ENCODE measurements at places on chromosomes 5 and 9.

GRCh38 chr5:7015586-7016256 is 302.5 kb downstream of the TENT4A start:
- no peak for DNase-seq

- DNase-seq, result no peak
These were observed 475.0 kb downstream of the CTNND2 start for GRCh38 chr5:11429254-11429653.

- DNase-seq, result peak; percentile 89
These were observed 152.9 kb downstream of the SGCD start for GRCh38 chr5:156479849-156480248.

- DNase-seq, result peak; percentile 40
These were observed 20.4 kb downstream of the TENT4A start for GRCh38 chr5:6733411-6734242.

- no peak for DNase-seq
These were observed 5.6 kb upstream of the RNF20 start for GRCh38 chr9:101528015-101528414.

DNA sequence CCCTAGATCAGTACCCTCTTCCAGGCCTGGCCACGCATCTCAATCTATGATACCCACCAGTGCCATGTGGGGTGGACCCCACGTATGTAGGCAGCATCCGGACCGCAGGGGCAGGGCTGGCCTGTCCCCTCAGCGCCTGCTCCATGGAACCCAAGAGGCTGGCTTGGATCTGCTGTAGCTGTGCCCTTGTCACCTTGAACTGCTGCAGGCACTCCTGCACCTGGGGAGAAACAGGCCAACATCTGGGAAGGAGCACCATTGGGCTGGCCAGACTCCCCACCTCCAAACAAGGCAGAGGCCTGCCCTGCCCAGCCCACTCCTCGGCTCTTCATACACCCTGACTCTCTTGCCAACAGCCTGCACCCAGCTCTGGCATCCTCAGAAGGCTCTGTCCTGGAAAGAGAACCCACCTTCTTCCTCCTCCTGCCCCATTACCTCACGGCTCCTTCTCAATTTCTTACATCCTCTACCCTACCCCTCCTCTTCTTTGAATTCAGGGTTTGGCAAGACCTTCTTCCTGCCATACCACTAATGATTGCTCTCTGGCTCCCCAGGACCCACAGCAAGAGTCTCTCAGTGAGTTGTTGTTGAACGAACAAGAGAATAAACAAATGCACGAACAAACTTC is 7.7 kb downstream of the HK3 start:
- DNase-seq, result no peak

- DNase-seq, result no peak
These were observed 195.4 kb downstream of the HSPA4 start for GRCh38 chr5:133247151-133247709.

DNA sequence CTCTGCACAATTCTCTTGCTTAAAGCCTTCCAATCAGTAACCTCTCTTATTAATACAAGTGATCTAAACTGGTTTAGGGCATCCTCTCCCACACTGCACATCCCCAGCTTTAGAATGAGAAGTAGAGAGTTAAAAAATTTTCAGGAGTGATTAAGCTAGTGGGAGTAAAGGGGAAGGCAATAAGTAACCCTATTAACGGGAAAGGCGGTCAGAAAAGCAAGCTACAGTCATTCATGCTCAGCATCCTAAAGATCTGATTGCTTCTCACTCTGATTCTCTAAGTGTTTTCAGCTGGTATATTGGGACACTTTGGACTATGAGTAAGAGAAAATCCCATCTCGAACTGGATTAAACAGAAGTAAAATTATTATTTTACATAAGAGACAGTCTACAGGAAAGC is 15.8 kb downstream of the CDH6 start:
- DNase-seq, result no peak

DNA sequence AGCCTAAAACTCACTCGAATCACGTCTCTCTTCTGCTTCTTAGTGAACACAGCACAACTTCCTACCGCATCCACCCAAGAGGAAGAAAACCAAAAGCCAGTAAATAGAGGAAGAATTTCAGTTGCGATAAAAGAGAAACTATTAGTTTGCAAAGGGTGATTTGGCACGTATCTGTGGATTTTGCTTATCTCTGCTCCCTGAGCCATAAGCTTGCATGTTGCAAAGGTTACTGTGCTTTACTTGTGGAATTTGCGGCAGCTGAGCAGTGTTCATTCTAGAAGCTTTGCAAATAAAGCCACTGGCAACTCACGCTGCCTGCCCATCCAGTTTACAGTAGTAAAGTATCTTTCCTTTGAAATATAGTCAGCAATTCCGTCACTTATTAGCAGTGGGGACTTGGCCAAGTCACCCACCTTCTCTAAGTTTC is 149.0 kb upstream of the PCA3 start:
- DNase-seq, result no peak

DNA sequence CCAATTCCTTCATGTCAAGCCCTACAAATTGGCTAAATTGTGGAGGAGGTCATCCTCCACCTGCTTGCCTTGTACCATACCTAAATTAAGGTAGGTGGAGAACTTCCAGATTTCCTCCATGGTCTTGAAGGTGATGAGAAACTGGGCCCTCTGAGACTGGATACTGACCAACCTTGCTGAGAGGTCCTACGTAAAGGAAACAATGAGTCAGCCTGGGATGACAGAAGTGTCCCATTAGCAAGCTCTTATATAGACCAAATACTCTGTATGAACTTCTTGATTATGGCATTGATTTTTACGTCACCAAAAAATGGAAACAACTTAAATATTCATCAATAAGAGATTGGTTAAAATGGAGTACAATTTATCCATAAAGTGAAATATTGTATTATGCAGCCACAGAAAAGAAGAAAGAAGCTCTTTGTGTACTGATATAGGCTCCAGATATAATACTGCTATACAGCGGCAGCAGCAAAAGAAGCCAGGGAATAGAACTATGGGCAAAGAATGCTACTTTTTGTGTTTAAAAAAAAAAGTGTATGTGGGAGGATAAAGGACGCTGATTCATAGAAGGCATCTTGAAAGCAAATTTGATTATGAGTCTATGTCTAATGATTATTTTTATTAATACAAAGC is 18.3 kb downstream of the SH3TC2 start:
- DNase-seq, result no peak

DNA sequence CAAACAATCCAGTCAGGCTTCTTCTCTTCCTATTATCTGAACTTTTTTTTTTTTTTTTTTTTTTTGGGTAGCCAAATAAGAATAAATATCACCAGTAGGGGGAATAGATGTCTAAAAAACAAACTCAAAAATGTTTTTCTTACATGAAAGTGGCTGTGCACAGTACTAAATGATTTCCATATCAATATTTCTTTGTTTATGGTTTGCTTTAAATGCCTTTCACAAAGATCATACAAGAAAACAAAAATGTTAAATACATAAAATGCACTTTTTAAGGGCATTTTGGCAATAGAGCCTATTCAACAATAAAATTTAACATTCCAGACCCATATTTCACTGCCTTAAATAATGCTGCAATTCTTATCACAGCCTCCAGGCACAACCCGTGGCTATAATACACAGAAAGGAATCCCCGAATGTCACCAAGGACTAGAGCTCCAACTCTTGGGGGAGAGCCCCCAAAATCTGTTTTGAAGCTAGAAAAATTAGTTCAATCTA is 91.1 kb upstream of the TBCA start:
- peak; percentile 73 for DNase-seq

DNA sequence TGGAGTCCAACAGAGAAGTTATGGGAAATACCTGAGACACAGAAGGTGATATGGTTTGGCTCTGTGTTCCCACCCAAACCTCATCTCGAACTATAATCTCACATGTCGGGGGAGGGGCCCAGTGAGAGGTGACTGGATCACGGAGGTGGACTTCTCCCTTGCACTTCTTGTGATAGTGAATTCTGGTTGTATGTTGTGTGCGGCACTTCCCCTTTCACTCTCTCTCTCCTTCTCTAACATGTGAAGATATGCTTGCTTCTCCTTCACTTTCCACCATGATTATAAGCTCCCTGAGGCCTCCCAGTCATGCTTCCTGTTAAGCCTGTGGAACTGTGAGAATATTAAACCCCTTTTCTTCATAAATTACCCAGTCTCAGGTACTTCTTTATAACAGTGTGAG is 96.1 kb downstream of the TMEM232 start:
- DNase-seq, result no peak

- DNase-seq, result no peak
These were observed 656 bp downstream of the CEP78 start for GRCh38 chr9:78236551-78236910.

DNA sequence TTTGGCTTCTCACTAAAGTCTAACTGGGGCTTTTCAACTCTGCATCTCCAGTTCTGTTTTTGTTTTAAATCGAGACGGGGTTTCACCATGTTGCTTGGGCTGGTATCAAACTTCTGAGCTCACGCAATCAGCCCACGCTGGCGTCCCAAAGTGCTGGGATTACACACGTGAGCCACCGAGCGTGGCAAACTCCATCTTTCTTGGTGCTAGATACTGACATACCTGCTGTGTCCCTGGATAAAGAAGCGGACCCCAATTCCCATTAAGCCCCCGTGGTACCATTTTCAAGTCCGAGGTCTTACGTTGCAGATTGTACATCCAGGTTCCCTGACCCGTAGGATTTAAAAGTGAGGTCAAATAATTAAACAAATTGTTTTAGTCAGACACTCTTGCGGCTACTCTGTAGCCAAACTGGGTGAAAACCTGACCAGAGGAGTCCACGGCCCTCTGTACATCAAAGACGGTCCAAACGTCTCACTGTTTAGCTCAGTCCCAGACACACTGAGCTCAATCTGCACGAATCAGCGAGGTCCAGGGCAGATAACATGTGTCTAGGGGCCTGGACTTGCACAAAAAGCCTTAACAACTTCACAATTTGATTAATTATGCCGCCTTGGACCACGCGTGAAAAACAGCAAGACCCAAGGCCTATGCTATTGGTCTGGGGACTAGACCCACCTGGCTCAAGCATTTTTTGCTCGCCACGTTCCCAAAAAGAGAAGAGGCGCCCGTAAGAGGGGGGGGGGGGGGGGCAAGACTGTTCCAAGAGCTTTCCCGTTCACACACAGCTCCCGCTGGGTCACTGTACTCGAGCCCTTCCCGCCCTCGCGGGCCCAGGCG is 727 bp upstream of the DNAJA1 start:
- peak; percentile 36 for DNase-seq

GRCh38 chr5:65907135-65907534 is 19.2 kb upstream of the ERBIN start:
- peak; percentile 75 for DNase-seq

- no peak for DNase-seq
These were observed 35.7 kb downstream of the RXRA start for GRCh38 chr9:134361843-134362414.

- DNase-seq, result peak; percentile 59
These were observed 108.9 kb upstream of the LHFPL2 start for GRCh38 chr5:78757269-78758053.

- DNase-seq, result peak; percentile 30
These were observed 21.0 kb downstream of the SKIC3 start for GRCh38 chr5:95533761-95534160.

DNA sequence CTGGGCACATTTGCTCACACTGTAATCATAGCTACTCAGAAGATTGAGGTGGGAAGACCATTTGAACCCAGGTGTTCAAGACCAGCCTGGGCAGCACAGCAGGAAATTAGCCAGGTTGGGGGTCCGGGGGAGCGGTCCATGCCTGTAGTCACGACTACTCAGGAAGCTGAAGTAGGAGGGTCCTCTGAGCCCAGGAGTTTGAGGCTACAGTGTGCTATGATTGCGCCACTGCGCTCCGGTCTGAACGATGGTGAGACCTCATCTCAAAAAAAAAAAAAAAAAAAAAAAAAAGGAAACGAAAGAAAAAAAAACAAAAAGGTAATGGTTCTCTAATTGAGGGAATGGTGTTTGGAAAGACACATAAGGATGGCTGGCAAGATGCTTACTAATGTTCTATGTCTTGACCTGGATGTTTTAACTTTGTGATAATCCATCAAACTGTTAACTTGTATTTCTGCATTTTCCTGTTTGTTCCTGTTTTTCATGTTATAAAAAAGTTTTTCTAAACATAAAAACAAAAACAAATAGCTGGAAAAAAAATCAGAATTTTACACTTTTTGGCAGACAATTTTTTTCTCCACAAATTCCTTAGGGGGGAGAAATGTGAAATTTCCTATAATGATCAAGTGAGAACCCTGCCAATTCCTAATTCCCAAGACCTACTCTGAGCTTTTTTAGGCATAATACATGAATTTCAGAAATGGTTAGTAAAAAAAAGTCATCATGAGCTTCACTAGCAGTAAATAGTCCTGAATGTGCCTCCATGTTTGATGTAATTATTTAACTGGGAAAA is 96.9 kb downstream of the DENND1A start:
- no peak for DNase-seq

DNA sequence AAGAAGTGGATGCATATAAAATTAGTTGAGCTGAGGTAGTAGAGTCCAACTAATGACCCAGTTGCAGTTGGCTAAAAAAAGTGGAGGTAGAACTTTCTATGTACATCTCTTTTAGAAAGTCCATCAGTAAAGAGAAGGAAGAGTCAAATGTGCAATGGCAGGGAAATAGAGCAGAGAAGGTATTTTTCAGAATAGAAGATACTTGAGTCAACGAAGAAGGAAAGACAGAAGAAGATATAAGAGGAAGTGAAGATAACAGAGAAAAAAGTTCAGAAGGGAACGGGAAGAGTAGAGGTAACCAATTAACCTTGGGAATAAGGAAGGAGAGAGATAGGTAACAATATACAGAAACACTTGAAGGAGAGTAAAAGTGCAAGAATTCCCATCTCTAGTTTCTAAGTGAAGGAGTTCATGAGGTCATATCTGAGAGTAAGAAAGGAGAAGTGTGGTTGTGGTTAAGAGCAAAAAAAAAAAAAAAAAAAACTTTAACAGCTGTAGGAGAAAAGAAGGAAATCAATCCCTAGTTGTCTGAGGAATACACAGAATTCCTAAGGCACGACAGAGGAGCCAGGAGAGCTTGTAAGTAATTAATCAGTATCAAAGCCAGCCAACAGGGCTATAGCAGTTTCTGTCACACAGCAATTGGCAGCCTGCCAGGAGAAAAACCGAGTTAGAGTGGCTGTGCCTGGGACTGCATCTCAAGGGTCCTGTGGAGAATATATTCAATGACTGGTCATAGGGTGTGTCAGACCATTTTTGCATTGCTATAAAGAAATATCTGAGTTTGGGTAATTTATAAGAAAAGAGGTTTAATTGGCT is 61.0 kb downstream of the ARL15 start:
- DNase-seq, result no peak

DNA sequence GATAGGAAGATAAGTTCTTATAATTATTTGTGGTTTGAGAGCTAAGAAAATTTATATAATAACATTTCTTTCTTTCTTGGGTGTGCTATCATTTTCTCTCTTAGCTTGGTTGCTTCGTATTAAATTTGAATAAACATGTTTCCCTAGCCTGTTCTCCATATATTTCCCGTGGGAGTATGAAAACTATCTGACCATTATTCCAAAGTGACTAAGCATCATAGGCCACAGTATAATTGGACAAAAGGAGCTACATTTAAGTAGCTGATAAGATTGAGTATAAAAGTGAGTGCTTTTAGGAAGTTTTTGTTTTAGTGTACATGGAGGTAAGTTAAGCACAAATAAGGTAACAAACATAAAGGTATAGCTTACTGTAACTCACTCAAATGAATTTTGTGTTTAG is 8.4 kb upstream of the OSMR start:
- DNase-seq, result no peak

GRCh38 chr5:98898743-98899142 is 30.1 kb downstream of the CHD1 start:
- DNase-seq, result no peak

Data from adipocyte (in vitro differentiated cells).